HepG2 (cell line): ENCODE measurements at places on chromosomes 7 and 10. TPM values are rescaled to one million over a fixed set of nuclear protein-coding genes. Genes with fewer than 3 reads are reported as not detected.

Gene CYP26C1
- total RNA-seq, result 0.02 TPM in 1 of 2 replicates, not detected in the other

Gene IFIT2
- 0.15 and 0.27 TPM in 2 replicates for total RNA-seq

Gene HECW1
- total RNA-seq, result not detected in 2 replicates

Gene TAS2R4
- 0.28 and 0.80 TPM in 2 replicates for total RNA-seq

Gene GIMAP7
- not detected in 2 replicates for total RNA-seq
